ENCODE measurements at places on chromosomes 1 and 21.

- no peak for DNase-seq
Measured at GRCh38 chr1:156676114-156676819, 940 bp downstream of the NES start.

GRCh38 chr1:49197081-49197480 is 420.4 kb upstream of the BEND5 start:
- no peak for DNase-seq

DNA sequence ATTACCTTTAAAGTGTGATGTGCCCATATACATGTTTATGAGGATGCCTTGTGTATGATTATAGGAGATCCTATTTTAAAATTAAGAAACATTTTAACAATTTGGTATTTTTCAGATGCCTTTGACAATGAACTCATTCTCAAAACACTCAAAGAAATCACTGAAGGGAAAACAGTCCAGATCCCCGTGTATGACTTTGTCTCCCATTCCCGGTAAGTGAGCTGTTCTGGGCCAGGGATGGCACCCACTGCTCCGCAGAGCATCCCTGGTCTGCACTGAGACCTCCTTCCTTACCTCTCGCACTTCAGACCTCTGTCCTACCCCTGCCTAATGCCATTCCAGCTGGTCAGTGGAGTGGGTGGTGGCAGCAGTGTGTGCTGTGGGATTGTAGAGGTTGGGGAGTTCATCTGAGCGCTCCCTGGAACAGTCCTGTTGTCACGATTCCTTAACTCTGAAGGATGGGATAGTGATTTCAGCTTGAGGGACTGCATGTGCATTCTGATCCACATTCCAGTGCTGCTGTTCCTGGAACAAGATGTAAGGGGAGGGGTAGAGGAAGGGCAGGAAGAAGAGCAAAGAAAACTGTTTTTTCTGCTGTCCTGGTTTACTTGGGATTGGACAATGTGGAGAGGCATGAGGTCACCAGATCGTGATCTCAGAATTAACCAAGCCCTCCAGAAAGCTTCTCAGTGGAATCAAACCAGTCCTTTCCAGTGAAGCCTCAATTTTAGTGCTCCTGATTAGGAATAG is 63.9 kb downstream of the UCK2 start:
- no peak for DNase-seq

- no peak for DNase-seq
Measured at GRCh38 chr1:12436817-12437599, 181.0 kb downstream of the DHRS3 start.

DNA sequence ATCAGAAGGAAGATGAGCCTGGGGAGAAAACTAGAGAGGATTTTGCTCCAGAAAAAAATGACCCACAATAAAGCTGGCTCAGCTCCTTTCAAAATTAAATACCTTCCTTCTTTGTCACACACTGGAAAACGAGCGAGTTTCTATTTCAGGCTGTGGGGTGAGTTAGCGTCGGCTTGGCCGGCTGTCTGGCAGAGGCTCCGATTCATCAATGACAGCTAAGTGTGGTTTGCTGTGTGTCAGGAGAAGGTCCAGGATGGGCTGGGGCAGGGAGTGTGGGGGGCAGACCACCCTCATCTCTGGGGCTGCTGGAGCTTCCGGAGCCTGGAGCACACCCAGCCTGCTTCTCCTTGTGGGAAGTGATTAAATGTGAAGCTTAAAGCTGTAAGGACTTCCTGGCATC is 120.2 kb downstream of the ETS2 start:
- peak; percentile 64 for DNase-seq

DNA sequence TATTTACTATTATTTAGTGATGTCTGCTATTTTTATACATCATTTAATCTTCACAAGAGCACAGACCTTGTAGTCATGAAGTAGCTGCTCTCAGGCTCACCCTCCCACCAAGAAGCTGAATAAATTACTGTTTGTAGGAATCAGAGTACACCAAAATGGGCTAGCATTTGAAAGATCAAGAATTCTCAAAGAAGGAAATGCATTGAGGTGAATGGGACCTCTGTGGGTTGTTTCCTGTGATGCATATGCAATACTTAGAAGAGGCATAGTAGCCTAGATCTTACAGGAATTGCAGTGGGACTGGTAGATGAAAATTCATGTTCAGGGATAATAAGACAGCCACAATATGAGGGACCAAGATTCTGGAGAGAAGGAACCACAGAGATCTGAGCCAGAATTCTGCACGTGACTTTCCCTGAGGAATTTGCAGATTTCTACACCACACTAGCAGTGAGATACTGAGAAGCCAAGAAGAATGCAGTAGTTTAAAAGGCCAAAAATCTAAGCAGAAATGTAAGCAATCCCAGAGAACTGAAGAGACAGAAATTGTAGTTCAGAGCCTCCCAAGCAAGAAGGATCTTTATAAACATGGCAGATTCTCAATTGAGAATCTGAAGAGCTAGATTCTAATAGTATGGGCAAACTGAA is 307.0 kb downstream of the ST6GALNAC3 start:
- DNase-seq, result no peak

DNA sequence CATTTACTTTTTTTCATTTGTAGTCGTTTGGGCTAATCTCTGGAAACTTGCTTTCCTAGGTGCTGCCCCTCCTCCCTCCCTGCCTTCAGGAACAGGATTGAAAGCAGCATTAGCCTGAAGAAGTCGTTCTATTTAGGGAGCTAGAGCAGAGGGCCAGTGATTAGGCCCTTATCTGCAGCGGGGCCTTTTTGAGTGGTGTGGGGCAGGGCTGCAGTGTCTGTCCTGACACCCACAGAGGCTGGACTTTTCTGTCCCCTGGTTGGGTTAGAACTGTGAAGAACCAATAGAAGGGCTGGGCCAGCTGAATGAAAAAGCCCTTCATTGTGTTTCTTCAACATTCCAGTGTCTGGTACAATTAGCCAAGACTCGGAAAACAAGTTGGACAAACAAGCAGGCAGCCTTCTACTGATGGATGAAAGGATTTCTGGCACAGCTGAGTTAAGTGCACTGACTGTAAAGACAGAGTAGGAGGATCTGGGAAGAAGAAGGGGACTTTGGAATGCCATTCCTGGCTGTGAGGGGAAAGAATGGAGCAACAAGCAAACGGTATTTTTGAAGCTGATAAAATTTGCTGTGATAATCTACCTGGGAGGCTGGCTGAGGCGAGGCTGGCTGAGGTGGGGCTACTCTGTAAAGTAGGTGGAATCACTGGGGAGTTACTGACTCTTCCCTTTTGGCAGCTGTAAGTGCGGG is 9.7 kb downstream of the MACF1 start:
- DNase-seq, result peak; percentile 89

GRCh38 chr21:14097881-14098499 is 112.8 kb downstream of the LIPI start:
- no peak for DNase-seq

GRCh38 chr1:245222931-245223595 is 68.3 kb downstream of the KIF26B start:
- DNase-seq, result no peak

DNA sequence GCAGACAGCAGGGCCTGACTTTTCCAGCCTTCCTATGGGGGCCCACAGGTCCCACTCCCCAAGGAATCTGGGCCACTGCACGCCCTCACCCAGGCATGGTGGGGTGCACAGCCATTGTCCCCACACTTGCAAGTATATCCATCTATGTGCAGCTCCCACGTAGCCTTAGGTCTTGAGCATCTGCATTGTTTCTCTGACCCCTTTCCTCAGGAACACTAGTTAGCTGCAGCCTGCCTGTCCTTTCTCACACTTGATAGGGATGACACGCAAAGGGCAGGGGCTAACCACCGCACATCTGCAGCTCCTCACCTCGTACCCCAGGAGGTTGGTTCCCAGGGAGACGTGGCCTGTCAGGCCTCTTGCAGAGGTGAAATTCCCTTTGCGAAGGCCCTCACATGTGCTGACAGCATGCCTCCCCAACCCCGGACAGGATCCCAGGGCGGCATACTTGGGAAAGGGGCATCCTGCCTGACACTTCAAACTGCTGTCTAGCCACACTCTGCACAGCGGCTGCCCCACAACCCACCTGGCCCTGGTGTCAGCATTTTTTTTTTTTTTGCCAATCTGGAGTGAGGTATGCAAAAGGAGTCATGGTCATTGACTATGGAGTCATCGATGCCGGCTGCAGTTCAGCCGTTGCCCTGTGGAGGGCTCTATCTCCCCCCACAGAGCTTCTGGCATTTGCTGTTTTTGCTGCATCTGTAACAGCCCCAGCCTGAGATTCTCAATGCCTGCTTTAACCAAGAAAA is 5.0 kb downstream of the JMJD4 start:
- peak; percentile 73 for DNase-seq

DNA sequence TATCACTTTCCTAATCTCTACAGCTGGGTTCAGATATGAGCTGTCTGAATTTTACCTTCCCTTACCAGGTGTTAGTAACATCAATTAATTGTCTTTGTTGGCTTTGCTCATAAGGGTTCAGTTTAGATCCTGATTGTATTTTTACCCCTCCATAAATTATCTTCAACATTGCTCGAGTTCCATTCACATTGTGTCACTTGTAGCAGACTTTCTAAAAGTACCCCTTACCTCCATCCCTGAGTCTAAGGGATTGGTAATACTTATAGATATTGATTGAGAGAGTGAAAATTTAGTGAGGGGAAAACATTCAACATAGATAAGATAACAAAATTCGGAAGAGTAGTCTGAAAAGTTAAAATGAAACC is 7.3 kb downstream of the RASAL2 start:
- DNase-seq, result no peak

GRCh38 chr1:30725450-30726095 is 2.2 kb upstream of the MATN1 start:
- no peak for DNase-seq

- no peak for DNase-seq
Measured at GRCh38 chr1:110259770-110260169, 49.7 kb downstream of the KCNC4 start.

GRCh38 chr1:23380719-23381118 is 11.1 kb upstream of the ZNF436 start:
- DNase-seq, result no peak

GRCh38 chr1:211832661-211833060 is 2.1 kb upstream of the LPGAT1 start:
- no peak for DNase-seq

GRCh38 chr1:66492424-66492823 is 41.5 kb upstream of the SGIP1 start:
- no peak for DNase-seq

- DNase-seq, result no peak
Measured at GRCh38 chr1:176195547-176195946, 11.5 kb downstream of the COP1 start.

DNA sequence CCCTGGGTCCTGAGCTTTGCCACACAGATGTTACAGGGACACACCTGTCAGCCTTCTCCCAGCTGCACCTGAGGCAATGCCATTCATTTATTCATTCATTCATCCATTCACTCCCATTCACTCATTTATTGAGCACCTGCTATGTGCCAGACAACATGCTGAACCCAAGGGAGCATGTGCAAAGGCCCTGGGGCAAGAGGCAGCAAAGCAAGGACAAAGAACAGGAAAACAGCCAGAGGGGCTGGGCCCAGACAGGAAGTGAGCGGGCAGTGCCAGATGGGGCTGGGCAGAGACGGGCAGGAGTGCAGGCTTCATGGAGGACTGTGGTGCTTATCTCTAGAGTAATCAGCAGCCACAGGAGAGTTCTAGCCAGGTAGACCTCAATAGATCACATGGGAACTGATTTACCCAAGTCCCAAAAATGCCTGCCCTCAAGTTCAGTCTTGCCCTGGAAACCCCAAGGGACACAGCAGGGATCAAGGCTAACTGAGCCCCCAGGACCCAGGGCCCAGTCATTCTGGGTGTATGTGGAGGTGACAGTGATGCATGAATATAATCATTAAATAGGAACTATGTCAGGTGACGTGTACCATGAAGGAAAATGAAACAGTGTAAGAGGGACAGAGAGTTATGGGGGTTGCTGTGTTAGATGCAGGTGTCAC is 530.3 kb downstream of the MATN1 start:
- DNase-seq, result no peak

DNA sequence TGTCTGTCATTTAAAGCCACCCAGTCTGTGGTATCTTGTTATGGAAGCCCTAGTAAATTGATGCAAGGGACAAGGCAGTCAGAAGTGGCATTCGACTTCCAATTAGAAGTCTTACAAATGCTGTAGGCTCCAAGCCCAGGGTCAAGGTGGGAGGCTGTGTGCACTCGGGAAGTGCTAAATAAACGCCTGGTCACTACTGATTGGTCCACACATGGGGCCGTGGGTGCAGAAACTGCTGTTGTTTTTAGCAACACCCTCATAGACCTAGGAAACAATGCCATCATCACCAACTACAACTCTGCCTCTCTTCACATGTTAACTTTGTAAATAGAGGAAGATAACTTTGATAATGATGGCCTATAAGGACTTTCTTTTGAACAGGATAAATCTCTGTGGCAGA is 20.2 kb upstream of the ZBTB21 start:
- DNase-seq, result no peak

- peak; percentile 46 for DNase-seq
Measured at GRCh38 chr1:204889681-204890383, 19.2 kb downstream of the NFASC start.

Measured in eye (tissue), 1 donor.